NCI-H2107 (cell line): ENCODE measurements at places on chromosomes 13 and 19.
A peak's percentile ranks its signal among the peaks of the same experiment; 100 is the strongest.

DNA sequence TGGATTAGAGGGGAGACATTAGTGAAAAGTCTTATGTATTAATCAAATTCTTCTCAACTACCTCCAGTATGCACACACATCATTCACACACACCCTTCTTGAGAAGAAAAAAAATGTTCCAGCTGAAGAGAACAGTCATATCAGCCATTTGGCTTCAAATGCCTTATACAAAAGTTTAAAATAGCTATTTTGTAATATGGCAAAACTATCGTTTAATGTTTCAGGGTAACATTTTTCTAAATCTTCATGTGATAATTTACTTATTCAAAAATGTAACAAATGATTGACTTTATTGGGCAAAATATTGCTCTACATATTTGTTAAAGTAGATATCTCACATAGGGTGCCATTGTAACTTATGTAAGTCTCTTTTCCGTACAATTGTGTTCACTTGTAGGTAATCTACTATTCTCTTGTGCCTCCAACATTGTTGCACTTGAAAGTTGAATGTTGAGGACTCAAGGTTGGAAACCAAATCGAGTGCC, 13.6 kb downstream of the ZIC2 start:
- DNase-seq, result no peak

- DNase-seq, result no peak
These were observed 136.3 kb downstream of the KLF5 start for GRCh38 chr13:73195091-73195490.

- DNase-seq, result no peak
These were observed 8.3 kb downstream of the EFNA2 start for GRCh38 chr19:1293782-1294604.

- DNase-seq, result no peak
These were observed 536 bp downstream of the UBA2 start for GRCh38 chr19:34428549-34429285.

DNA sequence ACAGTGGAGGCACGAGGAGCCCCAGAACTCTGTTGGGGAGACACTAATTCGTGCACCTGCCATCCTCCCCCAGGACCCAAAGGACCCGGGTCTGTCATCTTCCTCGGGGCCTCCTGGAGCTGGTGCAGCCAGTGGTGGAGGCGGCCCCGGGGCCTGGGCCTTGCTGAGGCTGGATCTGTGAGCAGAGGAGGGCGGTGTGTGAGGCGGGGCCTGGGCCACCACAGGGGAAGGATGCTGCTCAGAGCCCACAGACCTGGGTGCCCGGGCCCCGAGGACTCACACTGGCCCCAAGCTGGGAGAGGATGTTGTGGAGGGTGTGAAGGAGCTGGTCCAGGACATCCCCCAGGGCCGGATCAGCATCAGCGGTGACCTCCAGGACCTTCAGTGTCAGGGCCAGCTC, 8.3 kb downstream of the IFNL3 start:
- DNase-seq, result no peak

DNA sequence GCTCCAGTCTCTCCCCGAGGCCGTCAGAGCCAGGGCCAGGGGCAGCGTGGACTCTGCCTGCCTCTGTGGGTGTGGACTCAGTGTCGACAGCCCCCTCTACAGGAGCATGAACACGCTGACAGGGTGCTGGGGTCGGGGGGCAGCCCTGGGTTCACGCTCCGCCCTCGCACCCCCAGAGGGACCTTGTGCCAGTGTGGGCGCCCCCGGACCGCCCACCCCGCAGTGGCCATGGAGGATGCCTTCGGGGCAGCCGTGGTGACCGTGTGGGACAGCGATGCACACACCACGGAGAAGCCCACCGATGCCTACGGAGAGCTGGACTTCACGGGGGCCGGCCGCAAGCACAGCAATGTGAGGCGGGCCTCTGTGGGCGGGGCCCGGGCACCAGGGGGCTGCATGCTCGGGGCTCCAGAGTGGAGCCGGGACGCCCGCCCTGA, 8.3 kb downstream of the TRPM4 start:
- DNase-seq, result no peak

DNA sequence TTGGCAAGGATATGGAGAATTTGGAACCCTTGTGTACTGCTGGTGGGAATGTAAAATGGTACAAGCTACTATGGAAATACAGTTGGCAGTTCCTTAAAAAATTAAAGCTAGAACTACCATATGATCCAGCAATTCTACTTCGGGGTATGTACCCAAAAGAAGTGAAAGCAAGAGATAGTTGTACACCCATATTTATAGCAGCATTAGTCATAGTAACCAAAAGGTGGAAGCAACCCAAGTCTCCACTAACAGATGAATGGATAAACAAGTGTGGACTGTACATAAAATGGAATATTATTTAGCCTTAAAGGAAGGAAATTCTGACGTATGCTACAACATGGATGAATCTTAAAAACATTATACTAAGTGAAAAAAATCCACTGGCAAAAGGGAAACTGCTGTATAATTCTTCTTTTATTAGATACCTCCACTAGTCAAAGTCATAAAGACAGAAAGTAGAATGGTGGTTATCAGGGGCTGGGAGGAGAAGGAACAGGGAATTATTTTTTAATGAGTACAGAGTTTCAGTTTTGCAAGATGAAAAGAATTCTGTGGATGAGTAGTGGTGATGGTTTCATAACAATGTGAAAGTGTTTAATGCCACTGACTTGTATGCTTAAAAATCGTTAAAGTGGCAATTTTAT, 141.6 kb downstream of the RXFP2 start:
- no peak for DNase-seq

DNA sequence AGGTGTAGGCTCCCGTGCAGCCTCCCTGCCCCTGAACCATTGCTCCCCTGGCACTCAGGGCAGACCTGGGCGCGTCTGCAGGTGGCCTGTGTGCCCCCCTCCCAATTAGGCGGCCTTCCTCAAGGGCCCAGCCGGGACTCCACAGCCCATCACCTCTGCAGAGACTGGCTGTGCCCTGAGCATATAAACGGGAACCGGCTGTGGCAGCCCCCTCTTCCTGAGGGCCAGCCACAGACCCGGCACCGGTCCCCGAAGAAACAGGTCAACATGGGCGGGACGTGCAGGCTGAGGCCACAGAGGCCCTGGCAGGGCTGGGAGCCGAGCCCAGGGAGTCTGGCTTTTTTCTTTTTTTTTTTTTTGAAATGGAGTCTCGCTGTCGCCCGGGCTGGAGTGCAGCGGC, 12.0 kb downstream of the PIAS4 start:
- no peak for DNase-seq

- no peak for DNase-seq
These were observed 18.9 kb downstream of the FAM187B start for GRCh38 chr19:35209646-35210045.

DNA sequence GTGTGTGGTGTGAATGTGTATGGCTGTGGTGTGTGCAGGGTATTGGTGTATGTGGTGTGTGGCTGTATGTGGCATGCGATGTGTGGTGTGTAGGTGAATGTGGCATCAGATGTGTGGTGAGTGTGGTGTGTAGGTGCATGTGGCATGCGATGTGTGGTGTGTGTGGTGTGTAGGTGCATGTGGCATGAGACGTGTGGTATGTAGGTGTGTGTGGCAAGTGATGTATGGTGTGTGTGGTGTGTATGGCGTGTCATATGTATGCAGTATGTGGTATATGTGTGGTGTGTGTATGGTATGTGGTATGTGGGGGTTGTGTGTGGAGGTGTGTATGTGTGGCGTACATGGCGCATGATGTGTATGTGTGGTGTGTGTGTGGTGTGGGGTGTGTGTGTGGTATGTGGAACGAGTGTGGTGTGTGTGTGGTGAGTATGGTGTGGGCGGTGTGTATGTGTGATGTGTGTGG, 63.4 kb downstream of the PEPD start:
- no peak for DNase-seq

- DNase-seq, result no peak
These were observed 1.1 kb downstream of the CDKN2D start for GRCh38 chr19:10567656-10568055.

GRCh38 chr13:39132286-39133230, 94.3 kb downstream of the NHLRC3 start:
- DNase-seq, result no peak

GRCh38 chr13:32253911-32254399, 61.2 kb downstream of the ZAR1L start:
- DNase-seq, result no peak

DNA sequence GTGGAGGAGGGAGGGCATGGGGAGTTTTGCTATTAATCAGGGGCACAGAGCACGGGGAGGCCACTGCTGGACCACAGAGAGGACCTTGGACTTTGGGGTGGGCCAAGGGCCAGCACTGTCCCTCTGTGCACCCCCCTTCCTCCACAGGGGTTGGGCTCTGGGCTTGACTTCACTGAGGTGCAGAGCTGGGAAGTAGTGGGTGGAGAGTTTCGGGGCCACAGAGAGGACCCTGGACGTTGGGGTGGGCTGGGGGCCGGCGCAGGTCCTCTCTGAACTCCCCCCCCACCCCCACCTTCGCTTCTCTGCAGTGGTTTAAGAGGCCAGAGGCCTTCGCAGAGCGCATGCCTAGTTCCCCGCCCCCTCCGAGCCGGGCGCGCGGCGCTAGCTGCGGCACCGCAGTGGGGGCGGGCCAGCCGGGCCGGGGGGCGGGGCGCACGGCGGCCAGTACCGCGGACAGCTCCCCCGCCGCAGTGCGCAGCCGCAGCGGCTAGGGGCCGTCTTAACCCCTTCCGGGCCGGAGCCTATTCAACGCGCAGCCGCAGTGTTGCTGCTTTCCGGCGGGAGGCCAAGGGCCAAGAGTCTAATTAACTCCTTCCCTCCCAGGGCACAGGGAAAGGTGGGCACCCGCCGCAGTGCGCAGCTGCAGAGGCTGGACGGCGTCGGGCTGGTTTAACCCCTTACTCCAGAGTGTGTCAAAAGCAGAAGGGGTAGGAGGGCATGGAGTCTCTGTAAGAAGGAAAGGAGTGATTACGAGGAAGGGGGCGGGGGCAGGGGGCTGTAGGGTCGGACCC, 3.7 kb downstream of the KCNC3 start:
- peak; percentile 84 for DNase-seq

DNA sequence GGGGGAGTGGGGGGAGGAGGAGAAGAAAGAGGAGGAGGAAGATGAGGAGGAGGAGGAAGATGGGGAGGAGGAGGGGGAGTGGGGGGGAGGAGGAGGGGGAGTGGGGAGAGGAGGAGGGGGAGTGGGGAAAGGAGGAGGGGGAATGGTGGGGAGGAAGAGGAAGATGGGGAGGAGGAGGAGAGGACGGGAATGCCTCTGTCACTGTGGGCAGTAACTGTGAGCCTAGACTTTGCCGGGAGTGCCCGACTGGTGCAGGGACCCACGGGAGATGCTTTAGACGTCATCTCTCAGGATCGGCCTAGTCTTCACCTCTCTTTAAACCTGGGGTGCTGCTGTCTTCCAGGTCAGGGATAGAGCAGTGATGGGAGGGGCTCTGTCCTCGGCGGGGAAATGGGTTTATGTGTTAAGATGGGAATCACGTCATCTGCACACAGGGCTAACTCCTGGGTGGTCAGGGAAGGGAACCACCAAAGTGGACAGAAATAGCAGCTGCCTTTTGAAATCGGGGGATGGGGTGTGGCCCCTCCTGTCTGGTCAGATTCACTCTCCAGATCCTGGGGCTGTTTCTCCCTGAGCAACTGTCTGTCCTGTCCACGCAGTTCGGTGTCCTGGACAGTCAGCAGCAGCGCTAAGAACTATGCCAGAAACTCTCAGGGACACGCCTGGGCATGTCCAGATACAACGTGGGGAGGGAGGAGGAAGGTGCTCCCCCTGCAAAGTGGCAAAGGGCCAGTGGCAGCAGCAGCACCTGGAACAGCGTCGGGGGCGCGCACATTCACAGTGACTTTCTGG, 26.9 kb downstream of the GAS6 start:
- DNase-seq, result no peak

DNA sequence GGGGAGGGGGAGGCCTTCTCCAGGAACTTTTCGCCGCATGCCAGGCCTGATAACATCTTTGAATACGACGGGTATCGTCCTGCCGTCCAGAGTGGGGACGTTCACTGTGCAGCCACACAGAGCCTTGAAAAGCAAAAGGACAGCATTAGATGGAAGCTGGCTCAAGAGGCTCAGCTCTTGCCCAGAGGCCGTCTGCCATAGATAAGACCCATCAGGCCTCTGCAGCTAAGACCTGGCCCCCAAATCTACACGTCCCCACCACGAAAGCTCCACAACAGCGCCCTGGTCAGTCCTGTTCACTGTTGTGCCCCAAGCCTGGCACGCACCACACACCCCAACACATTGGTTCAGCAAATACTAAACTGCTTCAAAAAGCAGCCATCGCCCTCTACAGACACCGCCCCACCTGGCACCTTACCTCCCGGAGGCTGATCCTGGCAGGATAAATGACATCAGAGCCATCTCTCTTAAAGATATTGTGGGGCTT, 2.1 kb downstream of the DNAJB1 start:
- no peak for DNase-seq

- no peak for DNase-seq
These were observed 8.1 kb downstream of the LGALS7 start for GRCh38 chr19:38765214-38765613.

DNA sequence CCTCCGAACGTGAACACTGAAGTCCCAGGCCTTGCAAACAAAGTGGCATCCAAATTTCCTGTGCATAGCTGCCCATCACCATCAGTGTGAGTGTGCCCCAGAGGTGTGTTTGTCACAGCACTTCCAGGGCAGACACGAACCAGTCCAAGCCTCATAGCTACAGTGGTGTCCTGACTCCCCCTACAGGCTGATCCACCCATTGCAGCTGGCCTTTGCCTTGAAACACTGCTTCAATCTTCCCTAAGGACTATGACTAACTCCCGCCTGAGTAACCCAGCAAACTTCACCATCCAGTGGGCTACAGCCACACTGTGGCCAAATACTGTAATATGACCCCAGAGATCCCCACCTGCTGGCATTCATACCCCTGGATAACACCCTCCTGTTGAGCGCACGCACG, 3.9 kb downstream of the ZNF266 start:
- no peak for DNase-seq

DNA sequence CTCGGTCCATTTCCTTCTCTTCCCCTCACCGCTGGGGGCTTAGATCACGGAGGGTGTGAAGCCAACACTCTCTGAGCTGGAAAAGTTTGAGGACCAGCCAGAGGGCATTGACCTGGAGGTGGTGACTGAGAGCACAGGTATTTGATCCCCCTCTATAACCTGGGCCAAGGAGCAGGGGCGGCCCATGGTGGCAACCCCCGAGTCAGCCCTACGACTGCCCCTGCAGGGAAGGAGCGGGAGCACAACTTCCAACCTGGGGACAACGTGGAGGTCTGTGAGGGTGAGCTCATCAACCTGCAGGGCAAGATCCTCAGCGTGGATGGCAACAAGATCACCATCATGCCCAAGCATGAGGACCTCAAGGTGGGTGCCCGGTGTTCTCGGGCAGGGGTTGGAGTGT, 11.6 kb upstream of the TIMM50 start:
- no peak for DNase-seq

- DNase-seq, result no peak
These were observed 96.2 kb downstream of the ZIC5 start for GRCh38 chr13:99875391-99875790.

DNA sequence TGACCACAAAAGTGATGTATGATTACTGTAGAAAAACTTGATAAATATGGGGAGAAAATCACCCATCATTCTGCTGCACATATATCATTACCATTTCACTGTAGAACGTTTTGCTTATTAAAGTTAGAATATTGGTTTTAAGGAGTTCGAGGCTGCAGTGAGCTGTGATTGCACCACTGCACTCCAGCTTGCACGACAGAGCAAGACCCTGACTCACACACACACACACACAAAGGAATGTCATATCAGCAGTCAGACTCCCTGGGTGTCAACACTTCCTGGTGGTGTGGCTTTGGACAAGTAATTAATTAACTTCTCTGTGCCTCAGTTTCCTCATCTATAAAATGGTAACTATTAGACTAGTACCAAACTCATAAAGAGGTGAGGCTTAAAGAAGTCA, 11.3 kb upstream of the PNMA8A start:
- no peak for DNase-seq

- no peak for DNase-seq
These were observed 8.2 kb downstream of the TPT1 start for GRCh38 chr13:45332831-45333219.
